Thymus (tissue), 14 donors: ENCODE measurements at places on chromosomes 2 and 18. TPM values are rescaled to one million over a fixed set of nuclear protein-coding genes. Genes with fewer than 3 reads are reported as not detected.

GAL3ST2 gene
- 0.09 TPM for total RNA-seq

MYO7B gene
- 4.4 TPM for total RNA-seq

GRCh38 chr2:69674316-69674670 lies 30.8 kb upstream of the AAK1 start:
- no peak for DNase-seq

DNA sequence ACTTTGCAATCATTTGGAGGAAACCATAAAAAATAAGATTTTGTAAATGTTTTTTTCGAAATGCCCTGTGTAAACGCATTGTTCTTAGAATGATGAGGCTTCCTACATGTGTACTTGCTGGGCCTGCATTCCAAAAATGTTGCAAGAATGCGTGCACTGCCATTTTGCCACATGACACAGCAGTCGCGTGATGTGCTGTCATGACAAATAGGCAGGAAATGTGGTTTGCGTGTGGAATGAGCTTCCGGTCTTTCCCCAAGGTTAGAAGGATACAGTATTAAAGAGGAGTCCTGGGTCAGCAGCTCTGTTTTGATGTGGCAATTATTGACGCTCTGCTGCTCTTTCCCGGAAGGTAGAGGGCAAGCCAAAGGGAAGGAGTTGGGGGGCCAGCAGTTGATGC lies 18.1 kb upstream of the SERPINB2 start:
- DNase-seq: no peak

- DNase-seq: no peak
These were observed 110.5 kb downstream of the PKP4 start for GRCh38 chr2:158567208-158567607.

- DNase-seq: no peak
These were observed 92.8 kb upstream of the TTC39C start for GRCh38 chr18:23921716-23922285.

- DNase-seq: no peak
These were observed 39.1 kb downstream of the COPS8 start for GRCh38 chr2:237124820-237125219.

FN1 gene
- 222 TPM for total RNA-seq

ENOSF1 gene
- 31.0 TPM for total RNA-seq

KCNK3 gene
- 0.05 TPM for total RNA-seq

GRCh38 chr18:59202258-59202820 lies 17.6 kb upstream of the GRP start:
- no peak for DNase-seq

DNA sequence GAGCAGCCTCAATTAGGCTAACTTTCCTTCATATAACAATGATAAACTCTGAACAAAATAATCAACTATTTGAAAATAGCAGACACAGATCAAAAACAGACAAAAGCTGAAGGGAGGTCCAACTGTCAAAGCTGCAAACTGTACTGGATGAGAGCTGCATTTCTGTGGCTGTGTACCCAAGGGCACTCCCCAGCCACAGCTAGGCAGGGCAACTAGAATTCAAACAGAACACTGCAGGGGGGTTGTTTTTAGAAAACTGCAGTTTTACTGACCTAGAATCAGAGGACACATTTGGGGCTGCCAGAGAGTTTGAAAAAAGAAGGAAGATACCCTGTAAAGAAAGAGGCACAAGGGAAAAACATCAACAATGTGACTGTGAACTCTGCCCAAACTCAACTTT lies 56.8 kb downstream of the SMAD2 start:
- DNase-seq: no peak

- DNase-seq: no peak
These were observed 19.6 kb upstream of the TMEM200C start for GRCh38 chr18:5914951-5915350.

LYPD1 gene
- 5.1 TPM for total RNA-seq

- DNase-seq: peak; percentile 16
These were observed 81.8 kb upstream of the GAREM1 start for GRCh38 chr18:32552421-32553030.

PRKAG3 gene
- not detected for total RNA-seq

GRCh38 chr18:11665587-11665986 lies 23.5 kb upstream of the GNAL start:
- DNase-seq: no peak

DNA sequence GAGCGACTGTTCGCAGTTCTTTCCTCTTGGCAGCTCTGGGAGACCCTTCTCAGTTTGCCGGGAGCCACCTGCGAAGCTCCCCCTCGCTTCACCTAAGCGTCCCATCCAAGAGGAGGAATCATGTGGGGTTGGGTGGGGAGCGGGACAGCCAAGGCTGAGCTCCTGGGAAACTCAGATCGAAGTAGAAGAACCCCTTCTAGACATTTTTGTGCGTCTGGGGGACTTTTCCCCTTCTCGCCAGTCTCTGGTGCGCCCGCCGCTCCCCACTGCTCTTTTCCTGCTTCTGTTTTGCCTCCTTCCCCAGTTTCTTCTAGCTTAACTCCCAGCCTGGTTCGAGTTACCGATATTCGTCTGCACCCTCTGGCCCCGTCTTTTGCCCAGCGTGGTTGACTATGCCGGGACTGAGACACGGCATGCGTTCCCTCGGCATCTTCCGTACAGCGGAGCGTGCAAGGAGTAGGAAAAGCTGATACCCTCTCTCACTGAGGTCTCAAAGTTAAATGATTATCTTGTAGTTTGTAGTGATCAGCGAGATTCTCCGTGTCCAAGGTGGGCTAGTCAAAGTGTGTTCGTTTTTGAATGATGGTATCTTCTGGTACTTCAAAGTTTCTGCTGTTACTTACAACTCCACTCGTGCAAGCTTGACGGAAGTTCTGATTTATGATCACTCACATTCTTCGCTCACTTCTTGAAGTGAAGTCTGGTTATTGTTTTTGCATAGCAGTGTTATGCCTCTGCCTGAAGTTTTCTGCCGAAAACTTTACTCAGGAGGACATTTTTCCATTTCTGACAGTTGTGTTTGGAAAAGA lies 664 bp downstream of the CAMKMT start:
- DNase-seq: peak; percentile 60

DNA sequence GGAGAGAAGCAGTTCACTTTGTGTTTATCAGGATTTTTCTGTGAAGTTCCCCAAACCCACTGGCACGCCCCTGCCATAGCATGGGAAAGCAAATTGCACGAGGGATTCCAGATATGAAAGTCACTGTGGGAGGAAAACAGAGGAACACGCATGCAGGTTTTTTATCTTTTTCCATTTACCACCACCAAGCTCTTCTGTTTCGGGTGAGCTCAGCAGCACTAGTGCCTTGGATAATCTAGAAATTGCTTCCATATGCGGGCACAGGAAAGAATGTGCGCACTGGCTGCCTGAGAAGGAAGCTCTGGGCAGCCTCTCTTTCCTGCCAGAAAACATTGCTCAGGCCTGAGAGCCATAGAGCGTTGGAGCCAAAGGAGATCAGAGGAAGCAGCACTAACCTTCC lies 65.9 kb upstream of the WIPF1 start:
- DNase-seq: no peak

GRCh38 chr18:45317948-45318640 lies 297.2 kb upstream of the SLC14A2 start:
- DNase-seq: no peak

DNA sequence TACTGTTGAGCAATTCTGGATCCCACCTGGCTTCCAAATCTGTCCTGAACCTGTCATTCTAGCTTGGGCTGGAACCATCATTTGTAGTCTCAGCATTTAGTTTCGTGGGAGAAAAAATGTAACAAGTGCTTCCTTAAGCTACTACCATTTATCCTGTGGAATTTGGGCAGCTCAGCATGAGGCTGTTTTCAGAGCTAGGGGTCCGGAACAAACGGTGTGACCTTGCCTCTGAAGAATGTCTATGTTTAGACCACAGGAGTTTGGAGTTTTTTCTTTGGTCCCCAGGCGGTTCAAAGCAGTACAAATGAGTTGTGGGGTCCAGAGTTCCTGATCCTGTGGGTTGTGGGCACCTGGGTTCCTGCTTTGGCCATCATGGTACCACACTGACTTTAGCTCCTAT lies 59.1 kb upstream of the TMEM178A start:
- no peak for DNase-seq

GRCh38 chr2:135663148-135663700 lies 78.4 kb upstream of the UBXN4 start:
- no peak for DNase-seq

IL18R1 gene
- total RNA-seq: 7.5 TPM

DNA sequence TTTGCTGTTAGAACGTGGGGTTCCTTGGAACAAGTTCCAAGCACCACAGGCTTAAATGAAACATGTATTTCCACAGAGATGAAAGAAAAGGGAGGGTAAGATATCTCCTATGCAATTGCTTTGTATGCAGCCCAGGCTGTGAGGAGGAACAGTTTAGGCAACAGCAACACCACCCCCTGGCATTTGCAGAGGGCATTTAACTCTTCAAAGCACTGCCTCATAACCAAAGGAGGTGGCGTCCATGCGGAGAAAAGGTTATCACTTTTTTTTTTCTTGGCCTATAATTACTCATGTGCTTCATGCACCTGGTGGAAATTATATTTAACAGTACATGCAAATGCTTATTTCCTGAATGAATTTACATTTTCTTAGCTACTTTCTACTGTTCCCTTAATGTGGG lies 286.0 kb downstream of the LPIN1 start:
- DNase-seq: no peak

RETSAT gene
- total RNA-seq: 9.9 TPM

GRCh38 chr18:51235009-51235789 lies 37.7 kb upstream of the MEX3C start:
- DNase-seq: no peak

DNA sequence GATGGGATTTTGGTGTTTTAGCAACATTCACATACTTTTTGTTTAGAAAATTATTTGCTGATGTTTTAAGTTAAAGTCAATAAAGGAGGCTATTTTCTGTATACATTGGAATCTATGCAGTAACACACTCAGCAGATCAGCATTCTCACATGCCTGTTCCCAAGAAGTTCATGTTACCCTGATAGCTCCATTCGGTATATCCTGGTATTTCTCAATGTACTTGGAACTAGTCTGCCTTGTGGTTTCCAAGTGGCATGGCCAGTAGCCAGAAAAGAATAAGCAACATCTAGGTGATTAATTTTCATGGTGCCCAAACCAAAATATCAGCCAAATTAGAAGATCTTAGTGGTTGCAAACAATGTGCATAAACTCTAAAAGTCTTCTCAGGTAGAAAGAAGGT lies 5.2 kb upstream of the NCAPH start:
- no peak for DNase-seq

NFATC1 gene
- 5.4 TPM for total RNA-seq

- no peak for DNase-seq
These were observed 40.3 kb downstream of the GPR155 start for GRCh38 chr2:174446531-174446930.

SCN3A gene
- 5.9 TPM for total RNA-seq

DNA sequence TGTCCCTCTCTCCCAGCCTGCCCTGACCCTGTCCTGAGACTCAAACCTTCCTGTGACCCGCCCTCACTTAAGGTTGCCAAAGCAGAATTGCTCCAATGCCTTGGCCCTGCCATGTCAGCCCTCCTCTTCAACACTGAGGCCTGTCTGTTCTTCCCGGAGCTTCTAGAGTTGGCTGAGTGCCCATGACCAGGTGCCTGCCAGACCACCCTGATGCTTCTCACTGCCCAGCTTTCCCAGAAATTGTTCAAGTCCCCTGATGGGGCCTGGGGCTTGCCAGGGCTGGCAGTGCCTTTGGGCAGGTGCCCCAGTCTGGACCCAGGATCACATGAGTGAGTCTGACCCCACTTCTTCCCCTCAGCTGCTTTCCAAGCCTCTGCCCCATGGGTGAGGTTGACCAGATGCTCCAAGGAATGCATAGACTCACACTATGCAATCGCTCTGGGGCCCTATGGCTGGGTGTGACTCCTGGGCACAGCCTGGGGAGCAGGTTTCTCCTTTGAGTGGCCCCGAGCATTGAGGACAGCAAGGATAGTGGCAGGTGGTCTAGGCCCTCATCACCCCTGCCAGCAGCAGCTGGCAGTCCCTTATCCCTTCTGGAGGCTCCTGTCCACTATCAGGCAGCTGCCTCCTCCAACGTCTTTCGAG lies 3.1 kb upstream of the INPP5D start:
- no peak for DNase-seq

DNA sequence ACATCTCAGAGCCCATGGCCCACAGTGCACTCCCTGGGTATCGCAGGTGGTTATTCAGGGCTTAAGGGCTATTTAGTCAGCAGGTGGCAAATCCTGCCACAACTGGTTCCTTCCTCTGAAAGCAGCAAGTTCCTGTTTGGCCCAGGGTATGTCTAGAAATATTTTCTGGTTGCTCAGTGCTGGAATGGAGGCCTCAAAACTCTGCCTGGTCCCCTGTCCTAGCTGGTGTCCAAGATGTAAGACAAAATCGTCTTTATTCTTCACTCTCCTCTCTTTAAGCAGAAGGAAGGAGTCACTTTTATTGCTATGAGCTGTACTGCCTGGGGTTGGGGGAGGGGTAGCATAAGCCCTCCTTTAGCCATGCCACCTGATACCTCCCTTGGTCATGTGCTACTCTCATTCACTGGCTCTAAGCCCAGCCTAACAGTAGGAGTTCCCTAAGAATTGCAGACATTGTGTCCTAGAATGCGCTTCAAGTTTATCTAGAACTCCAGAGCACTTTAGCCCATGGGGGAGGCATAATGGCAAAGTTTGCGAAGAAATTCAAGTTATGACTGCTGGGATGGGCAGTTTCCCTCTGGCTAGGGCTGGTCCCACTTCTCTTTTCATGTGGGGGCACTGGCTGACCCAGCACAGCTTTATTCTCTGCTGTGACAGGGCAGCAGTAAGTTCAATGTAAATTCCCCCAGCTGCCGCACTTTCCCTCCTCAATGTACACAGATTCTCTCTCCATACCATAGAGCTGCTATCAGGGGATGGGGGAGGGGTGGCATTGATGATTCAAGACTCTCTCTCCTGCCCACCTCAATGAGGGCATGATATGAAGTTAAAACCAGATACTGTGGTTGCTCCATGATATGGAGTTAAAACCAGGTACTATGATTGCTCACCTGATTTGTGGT lies 27.1 kb upstream of the CWC22 start:
- no peak for DNase-seq

DNA sequence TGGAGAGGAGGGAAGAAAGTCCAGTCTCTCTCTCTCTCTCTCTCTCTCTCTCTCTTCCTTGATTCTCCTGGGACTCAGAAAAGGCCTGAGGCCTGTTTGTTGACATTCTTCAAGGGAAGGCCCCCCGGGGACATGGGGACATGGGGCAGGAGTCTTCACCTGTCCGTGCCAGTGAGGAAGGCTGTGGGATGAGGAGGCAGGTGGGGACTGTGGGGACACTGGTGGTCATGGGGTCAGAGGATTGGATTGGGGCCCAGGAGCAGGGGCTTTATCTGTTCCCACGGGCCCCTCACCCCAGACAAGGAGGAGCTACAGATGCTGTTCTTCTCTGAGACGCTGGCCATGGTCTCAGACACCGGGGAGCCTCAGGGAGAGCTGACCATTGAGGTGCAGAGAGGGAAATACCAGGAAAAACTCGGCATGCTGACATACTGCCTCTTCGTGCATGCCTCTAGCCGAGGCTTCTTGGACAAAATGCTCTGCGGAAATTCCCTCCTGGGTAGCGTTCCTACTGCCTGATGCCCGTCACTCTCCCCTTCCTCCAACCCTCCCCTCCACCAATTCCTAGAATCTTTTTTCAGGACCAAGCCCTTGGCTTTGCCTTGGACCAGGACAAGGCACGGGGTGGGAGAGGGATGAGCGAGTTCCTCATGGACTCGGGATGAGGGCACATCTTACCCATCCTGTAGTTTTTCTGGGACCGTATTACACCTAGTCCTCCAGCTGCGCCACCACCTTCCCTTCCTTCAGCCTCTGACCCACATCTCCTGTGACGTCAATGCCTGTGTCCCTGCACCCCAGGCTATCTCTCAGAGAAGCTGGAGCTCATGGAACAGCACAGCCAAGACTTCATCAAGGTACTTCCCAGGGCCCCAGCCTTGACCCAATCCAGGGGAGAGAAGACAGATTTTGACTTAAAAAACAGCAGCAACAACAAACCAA lies 850 bp downstream of the CATIP start:
- no peak for DNase-seq
